Subcutaneous adipose tissue (tissue), 4 donors: ENCODE measurements at places on chromosomes 12 and 14. TPM values are rescaled to one million over a fixed set of nuclear protein-coding genes. Genes with fewer than 3 reads are reported as not detected.

The ORMDL2 gene
- 17.3 TPM for total RNA-seq

The SLC6A15 gene
- total RNA-seq: 0.82 TPM

The PLD4 gene
- 1.3 TPM for total RNA-seq

The RASSF8 gene
- total RNA-seq: 53.8 TPM

The RTN1 gene
- total RNA-seq: 36.4 TPM

The LRRC9 gene
- 0.17 TPM for total RNA-seq
